ENCODE measurements at places on chromosomes 6 and 20.

DNA sequence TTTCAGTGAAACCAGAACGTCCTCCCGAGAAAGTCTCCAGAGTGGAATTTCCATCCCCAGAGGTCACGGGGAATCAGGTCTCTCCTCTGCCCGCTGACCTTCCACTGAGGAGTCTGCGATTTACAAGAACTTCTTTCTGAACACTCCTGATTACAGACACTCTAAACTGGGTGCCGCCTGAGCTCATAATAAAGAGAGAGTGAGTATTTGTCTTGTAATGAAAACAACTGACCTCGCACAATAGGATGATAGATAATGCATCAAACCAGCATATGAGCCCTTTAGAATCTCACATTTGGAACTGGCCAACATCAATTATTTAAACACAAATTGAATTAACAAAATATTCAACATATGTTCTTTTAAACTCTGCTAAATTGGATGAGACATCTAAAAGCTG is 47.5 kb downstream of the DLL1 start:
- DNase-seq = no peak

DNA sequence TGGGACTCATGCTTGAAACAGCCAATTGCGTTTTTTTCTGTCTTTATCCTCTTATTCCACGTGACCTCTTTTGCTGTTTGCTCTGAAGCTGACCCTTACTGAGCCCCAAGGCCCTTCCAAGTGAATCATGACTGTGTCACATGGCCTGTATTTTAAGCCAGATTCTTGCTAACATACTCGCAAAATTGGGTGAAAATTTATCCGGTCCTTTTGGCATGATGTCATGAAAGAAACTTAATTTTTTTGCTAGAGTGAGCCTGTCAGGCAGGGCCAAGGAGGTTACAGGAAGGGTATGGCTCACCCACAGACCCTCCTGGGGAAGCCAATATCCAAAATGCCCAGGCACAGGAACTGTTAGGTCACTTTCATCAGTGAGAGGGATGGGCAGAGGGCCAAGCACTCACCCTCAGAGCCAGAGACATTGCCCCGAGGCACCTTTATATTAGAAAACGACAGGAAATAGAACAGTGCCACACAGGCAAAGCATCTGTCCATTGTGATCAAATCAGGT is 296.7 kb downstream of the CDH26 start:
- DNase-seq = peak; percentile 19

DNA sequence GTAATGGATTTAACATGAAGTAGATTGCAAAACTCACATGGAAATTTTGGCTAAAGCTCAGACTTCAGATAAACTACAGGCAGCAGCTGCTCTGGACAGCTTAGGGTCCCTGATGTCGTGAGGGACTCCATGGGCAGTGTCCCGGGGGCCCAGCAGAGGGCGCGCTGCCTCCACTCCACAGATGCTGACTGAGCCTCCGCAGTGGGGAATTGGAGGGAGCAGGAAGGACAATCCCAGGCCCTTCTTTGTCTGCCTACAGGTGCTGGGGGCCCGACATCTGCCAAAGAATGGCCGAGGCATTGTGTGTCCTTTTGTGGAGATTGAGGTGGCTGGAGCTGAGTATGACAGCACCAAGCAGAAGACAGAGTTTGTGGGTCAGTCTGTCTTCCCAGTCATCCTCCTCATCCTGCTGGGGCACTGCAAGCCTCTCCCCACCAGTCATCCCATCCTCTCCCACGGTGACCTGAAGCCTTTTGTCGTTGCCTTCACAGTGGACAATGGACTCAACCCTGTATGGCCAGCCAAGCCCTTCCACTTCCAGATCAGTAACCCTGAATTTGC is 35.9 kb downstream of the PLCG1 start:
- peak; percentile 61 for DNase-seq

DNA sequence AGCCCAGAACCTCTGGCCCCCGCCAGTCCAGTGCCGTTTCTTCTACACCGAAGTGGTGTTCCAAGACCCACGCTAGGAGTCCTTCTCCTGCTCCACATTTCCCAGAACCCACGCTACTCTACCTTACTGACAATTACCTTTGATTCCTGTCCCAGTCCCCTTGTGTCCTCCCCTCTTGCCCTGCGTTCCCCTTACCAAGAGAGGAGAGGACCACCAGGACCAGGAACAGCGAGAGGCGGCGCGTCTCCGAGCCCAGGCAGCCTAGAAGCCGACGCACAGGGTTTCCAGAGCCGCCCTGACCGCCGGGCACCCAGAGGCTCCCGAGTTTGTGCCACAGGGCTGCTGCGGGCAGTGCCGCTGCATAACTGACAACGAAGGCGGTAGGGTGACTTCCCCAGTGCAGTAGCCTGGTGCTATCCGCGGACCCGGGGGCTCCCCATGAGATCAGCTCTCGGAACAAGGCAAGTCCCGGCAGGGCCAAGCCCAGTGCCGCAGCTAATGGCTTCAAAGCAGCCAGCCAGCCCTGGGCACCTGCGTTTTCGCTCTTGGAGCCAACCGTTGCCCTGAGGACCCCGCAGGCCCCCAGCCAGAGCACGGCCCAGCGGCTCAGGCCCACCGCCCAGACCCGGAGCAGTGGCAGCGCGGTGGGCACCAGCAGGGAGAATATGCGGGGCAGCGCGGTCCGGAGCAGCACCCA is 512 bp downstream of the TAP1 start:
- no peak for DNase-seq

DNA sequence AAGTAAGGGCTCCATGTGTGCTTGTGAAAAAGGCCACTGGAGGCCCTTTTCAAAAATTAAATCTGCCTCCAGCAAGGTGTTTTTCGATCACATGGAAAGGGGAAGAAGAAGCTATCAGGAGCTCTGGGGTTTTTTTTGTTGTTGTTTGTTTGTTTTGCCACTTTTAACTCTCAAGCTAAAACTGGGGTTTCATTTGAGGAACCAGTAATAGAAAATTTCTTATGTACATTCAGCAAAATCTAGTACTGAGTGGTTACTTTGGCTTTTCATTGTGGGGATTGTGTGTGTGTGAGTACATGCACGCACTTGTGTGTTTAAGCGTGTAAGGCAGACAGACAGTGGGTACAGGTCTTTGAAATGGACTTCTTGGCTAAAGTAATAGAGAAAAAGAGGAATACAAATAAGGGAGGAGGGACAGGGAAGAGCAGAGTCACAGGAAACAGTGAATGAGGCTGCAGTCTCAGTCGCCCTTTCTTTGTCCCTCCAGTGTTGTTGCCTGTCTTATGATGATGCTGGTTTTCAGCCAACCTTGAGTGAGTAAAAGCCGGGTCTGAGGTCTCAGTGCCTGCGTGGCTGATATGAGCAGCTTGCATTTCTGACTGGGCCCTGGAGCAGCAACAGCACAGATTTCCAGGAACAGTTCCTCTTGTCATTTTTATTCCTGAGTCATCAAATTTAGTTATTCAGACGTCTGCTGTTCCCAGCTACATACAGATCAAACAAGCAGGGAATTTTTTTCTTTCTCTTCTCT is 26.2 kb downstream of the SLC16A10 start:
- DNase-seq = no peak

DNA sequence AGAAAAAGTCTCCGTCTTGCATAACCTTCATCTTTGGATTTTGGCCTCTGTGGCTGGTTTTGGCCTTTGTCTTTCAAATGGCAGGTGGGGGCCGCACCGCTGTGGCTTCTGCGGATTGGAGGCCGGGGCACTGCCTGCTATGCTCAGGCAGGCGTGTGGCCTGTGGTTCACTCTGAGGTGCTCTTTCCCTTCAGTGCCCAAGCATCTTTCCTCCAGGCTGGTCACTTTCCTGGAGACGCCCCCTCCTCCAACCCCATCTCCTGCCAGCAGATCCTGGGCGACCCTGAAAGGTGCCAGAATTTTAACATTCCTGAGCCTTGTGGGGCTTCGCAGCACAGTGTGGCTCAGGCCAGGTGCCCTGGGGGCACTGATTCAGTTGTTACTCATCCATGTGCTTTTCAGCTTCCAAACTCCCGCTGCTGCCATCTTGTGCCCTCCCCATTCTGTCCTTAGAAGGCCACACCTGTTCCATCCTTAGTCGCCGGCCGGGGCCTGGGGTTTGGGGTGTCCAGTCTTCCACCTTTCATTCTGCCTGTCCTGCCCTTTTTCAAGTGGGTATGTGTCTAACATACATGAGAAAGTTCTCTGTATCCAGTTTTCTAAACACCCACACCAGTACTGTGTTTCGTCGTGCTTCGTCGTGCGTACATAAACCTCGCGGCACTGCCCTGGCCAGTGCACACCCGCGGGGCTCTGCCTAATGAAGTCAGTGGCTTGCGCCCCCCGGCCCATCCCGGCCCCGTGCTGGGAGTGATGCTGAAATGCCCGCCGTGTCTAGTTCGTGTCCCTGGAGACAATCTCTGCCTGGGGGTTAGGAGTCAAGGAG is 12.1 kb downstream of the SS18L1 start:
- no peak for DNase-seq

- no peak for DNase-seq
These were observed 9.5 kb downstream of the CNKSR3 start for GRCh38 chr6:154500769-154501577.

GRCh38 chr6:69768664-69769063 is 28.1 kb downstream of the LMBRD1 start:
- no peak for DNase-seq

GRCh38 chr6:56299916-56300315 is 52.5 kb upstream of the COL21A1 start:
- no peak for DNase-seq
